Stimulated activated CD4-positive, alpha-beta T cell treated with anti-CD3 and anti-CD28 coated beads, Interleukin-1b, Interleukin-23, amount 100 ng/mL, for 1 hour (primary cell): ENCODE measurements at places on chromosomes 7 and 10.

DNA sequence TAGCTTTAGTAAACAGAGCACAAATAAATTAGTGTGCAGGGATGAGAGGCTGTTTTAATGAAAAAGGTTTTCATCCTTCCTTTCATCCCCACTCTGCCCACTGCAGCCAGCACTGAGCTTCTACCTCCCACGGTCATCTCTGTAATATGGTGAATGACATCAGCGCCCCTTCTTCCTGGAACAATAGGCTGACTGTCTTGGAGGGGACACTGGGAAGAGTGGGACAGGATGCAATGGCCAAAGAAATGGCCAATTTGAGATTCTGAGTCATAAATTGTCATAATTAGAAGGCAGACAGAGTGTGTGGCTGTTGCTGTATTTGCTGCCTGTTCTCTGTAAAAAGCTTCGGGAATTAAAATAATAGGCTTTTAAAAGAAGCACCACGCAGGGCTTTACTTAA lies 126.7 kb upstream of the CALN1 start:
- no peak for DNase-seq

GRCh38 chr7:41771717-41772116 lies 68.8 kb upstream of the INHBA start:
- no peak for DNase-seq

DNA sequence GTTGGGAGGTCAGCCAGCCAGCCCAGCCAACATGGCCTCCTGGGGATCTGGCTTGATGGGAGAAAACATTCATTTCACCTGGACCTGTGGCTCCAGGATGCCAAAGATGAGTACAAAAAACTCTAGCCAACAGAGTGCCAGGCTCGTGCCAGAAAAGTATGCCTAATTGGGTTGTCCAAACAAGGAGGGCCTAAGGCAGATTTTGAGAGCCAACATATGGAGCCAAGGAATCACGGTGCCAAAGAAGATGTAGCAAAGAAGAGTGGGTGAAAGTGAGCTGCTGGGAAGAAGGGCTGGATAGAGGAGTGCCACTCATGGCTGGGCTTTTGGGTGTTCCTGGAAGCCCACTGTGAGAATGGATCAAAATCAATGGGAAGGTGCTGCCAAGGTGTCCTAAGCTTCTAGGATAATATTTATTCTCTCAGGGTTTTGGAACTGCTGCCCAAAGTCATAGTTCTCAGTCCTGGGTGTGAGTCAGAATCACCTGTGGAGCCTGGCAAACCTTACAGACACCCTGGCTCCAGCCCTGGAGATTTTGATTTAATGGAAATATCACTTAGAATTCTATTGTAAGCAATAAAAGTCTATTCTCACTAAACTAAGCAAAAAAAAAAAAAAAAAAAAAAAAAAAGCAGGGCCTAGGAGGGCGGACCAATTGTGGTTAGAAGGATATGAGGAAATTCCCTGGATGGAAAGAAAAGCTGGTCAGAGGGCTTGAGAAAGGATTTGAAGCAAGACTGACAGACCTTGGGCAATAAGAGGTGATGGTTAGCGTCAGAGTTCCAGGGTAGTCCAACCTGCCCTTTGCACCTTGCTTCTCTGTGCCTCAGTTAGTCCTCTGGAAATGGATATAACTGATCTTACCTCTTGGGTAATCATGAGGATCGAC lies 182.2 kb upstream of the PRR15 start:
- no peak for DNase-seq

DNA sequence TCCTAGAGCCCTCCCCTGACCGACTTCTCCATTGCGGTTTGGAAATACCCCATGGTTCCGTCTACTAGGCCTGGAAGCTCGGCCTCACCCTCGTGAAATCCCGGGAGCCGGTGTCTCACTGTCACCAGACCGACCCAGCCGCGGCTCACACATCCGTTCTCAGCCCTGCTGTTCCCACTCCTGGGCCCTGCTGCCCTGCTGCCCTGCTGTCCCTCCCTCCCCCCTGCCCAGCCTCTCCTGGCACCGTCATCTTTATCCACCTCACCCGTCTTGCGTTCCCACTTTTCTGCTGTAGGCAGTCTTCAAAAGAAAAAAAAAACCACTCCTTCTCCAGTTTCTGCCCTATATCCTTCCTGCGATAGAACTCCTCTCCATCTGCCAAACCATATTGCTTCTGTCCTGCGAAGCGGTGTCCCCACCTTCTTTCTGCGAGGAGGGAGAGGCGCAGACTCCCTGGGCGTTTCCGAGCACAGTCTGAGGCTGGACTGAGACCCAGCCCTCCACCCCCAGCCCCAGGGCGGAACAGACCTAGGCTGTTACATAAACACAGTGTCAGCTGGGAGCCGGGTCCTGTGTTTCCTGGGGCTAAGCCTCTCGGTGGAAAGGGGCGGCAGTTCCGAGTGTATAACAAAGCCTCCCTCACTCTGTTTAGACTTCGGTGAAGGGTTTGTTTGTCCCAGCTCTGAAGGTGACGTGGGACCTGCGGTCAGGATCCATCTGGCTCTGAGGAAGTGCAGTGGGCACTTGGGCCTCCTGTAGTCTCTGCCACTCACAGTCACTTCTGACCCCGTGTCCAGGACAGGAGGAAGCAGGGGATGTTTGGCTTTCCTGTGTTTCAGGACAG lies 2.8 kb downstream of the AGAP3 start:
- no peak for DNase-seq

DNA sequence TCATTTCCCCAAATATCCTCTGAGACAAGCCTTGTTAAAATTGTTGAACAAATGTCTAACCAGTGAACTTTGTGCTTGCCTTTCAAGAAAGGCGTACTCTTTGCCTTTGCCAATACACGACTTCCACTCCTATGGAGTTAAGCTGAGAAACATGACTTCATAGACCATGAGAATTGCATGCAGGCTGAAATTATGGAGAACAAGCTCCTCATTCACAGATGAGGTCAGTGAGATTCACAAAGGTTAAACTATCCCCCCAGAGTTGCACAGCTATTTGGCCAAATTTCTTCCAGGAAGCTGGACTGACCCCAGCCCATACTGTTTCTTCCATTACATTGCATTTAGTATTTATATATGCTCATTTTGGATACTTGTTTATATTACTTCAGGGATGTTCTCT lies 221.4 kb upstream of the SEMA3C start:
- DNase-seq: no peak

- DNase-seq: no peak
Measured at GRCh38 chr10:47059606-47060311, 148.5 kb downstream of the PTPN20 start.

GRCh38 chr7:46492466-46492865 lies 571.4 kb upstream of the IGFBP3 start:
- DNase-seq: no peak

- no peak for DNase-seq
Measured at GRCh38 chr10:131666091-131666490, 234.7 kb upstream of the PPP2R2D start.
